ENCODE measurements at places on chromosomes 11 and 22. TPM values are rescaled to one million over a fixed set of nuclear protein-coding genes. Genes with fewer than 3 reads are reported as not detected.

DNA sequence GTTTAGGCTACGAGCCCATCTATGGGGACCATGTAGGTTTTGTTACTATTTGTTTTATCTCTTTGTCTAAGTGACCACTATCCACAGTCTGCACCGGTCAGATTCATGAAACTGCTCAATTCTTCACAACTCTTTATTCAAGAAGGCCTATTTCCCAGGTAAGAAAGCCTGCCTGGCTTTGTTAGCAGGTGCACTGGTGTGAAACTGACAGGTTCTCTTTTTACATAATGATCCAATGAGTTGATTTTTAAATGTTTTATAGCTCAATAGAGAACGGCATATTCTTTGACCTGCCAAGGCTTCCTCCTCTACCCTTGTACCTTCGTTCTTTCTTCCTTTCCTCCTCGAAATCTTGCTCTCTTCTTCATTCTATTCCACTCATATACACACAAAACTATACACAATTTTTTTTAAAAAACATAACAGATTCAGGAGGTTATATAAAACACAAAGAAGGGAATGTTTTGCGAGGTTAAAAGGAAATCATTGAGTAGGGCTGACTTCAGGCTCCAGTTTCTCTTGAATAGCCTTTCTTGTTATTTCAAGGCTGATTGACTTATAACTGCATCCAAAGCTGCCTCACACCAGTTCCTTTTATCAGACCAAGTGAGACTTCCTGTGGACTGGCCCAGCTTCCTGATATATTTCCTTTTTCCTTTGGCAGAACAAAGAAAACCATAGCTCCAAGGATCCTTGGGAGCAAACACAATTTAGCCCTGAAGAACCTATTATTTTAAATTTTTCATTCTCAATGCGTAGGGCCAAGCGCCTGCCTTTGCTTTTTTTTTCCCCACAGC is 11.4 kb downstream of the FLI1 start:
- no peak for ATAC-seq

DNA sequence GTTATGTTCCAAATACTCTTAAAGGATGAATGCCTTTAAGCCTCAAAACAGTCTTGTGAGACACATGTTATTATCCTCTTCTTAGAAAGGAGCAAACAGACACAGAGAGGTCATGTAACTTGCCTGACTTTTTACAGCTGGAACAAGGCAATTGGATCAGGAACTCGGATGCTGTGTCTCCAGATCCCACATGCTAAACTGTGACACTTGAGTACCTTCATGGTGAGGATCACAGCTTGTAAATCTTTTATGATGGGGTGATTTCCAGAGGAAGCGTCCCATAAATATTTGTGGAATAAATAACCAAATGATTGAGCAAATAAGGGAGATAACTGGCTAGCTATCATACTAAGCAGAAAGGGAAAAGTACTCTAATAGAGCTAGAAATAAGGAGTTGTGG is 171.2 kb downstream of the C11orf91 start:
- ATAC-seq = no peak

The NUMA1 gene
- 235 TPM for total RNA-seq

GRCh38 chr22:43880541-43880991 is 11.2 kb downstream of the PNPLA5 start:
- no peak for ATAC-seq

DNA sequence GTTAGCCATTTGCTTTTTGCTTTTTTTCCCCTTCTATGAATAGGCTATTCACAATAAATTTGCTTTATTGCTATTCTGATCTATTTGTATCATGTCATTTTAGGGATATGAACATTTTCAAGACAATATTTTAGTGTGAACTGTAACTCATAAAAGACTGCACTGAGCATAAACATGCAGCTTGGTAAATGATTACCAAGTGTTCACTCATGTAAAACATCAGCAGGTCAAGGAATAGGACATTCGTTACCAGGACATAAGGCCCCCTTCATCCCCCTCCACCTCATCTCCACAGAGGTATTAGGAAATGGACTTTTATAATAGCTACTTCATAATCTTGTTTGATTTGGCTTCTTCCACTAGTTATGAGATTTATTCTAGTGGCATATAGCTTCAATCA is 12.4 kb downstream of the NLRP14 start:
- ATAC-seq = no peak

GRCh38 chr11:27973851-27974536 is 134.0 kb downstream of the KIF18A start:
- no peak for ATAC-seq

The PI4KA gene
- 45.7 TPM for total RNA-seq

- peak; percentile 82 for ATAC-seq
Measured at GRCh38 chr11:6320411-6321155, at the start of gene CAVIN3. TSS of gene CAVIN3 (minus strand) at chr11:6320501. CDS start at chr11:6320476, 25 bp downstream.

DNA sequence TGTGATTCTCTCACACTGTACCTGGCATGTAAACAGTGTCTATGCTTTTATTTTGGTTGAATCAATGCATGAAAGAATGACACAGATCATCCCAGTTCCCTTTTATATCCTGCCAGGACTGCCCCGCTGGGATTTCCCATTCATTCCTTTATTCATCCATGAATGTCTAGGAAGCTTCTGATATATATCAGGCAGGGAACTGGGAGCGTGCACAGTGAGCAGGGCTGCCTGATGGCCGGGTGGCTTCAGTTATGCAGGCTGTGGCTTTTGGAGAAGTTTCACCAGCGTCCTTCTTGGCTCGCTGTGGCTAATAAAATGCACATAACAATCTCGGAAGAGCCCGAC is 789.0 kb downstream of the TBC1D22A start:
- no peak for ATAC-seq

- ATAC-seq = no peak
Measured at GRCh38 chr11:28619846-28620540, 511.8 kb downstream of the METTL15 start.

- no peak for ATAC-seq
Measured at GRCh38 chr11:117421476-117421875, 93.8 kb downstream of the CEP164 start.

DNA sequence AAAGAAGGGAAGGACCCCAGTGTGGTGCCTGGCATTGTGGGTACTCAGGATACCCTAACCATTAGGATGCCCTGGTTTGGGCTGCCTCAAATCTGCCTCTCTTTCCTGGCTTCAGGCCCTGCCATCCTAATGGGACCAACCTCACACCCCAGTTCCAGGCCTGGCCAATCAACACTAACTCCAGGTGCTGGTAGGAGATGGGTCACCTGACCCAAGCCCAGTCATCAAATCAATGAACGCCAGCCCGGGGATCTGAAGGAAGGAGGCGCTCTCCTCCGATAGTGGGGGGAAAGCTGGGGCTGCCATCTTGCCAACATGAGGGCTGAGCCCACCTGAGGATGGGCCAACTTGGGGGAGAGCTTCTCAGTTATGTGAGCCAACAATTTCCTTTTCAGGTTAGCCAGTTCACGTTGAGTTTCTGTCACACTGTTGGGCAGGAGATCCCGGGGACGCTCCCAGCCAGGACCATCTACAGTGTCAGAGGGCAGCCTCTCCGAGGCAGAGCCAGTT is 12.7 kb downstream of the MFNG start:
- no peak for ATAC-seq

DNA sequence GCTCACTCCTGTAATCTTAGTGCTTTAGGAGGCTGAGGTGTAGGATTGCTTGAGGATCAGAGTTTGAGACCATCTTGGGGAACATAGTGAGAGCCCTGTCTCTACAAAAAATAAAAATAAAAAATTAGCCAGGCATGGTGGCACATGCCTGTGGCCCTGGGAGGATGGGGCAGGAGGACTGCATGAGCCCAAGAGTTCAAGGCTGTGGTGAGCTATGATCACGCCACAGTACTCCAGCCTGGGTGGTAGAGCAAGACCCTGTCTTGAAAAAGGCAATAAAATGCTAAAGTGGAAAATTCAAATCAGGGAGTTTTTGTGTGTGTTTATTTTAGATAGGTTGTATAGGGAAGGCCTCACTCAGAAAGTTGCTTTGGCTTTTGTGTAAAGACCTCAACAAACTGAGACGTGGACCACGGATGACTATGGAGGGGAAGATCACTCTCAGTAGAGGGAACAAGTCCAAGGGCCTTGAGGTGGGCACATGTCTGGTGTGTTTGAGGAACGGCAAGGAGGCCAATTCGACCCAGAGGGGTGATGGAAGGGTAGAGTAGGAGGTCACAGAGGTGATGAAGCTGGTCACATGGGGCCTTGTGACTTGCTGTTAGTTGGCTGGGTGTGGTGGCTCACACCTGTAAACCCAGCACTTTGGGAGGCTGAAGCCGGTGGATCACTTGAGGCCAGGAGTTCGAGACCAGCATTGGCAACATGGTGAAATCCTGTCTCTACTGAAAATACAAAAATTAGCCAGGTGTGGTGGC is 35.7 kb downstream of the WEE1 start:
- ATAC-seq = no peak

The C11orf16 gene
- total RNA-seq = not detected

The LTBP3 gene
- total RNA-seq = 149 TPM

- no peak for ATAC-seq
Measured at GRCh38 chr11:32972781-32973180, 42.9 kb upstream of the DEPDC7 start.

GRCh38 chr22:23514322-23515038 is 65.6 kb downstream of the IGLL1 start:
- ATAC-seq = peak; percentile 63

The APOBEC3B gene
- not detected for total RNA-seq

GRCh38 chr22:39026509-39027150 is 5.7 kb downstream of the APOBEC3D start:
- no peak for ATAC-seq

Data from gastroesophageal sphincter (tissue), 4 donors.